Naive thymus-derived CD4-positive, alpha-beta T cell (primary cell): ENCODE measurements at places on chromosomes 6 and 20. TPM values are rescaled to one million over a fixed set of nuclear protein-coding genes. Genes with fewer than 3 reads are reported as not detected.

DNA sequence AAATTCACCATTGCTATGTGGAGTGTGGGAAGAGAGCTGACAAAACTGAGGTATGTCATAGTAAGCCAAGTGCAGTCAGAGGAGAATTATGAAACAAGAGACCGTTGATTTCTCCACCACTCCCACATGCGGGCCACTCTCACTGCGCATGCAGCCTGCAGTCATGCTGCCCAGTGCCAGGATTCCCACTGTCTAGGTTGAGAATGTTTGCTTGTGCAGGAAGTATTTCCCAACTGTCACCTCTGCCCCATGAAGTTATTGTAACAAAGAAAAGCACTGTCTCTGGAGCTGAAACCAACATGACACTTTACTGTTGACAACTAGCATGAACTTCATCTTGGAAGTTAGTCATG, 18.7 kb upstream of the SFT2D1 start:
- DNase-seq = no peak

MICB gene
- 12.6 TPM for total RNA-seq

DNA sequence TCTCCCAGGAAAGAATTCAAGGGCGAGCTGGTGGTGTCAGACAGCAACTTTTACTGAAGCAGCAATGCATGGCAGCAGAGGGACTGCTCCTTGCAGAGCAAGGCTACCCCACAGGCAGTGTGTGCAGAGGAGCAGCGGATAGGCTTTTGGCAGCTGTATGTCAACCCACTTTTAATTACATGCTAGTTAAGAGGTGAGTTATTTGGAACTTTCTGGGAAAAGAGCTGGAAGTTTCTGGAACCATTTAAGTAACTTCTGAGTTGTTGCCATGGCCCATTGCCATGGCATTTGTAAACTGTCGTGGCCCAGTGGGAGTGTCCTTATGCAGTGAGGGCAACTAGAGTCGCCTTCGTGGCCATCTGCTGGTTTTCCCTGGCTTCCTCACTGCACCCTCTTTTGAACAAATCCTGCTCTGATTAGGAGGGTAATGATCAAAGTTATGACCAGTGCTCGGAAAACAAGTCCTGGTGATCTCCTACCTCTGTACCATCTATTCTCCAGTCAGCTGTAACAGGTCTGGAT, 34.0 kb downstream of the BPIFB4 start:
- no peak for DNase-seq

- DNase-seq = no peak
These were observed 3.4 kb upstream of the HLA-A start for GRCh38 chr6:29938746-29939508.

DNA sequence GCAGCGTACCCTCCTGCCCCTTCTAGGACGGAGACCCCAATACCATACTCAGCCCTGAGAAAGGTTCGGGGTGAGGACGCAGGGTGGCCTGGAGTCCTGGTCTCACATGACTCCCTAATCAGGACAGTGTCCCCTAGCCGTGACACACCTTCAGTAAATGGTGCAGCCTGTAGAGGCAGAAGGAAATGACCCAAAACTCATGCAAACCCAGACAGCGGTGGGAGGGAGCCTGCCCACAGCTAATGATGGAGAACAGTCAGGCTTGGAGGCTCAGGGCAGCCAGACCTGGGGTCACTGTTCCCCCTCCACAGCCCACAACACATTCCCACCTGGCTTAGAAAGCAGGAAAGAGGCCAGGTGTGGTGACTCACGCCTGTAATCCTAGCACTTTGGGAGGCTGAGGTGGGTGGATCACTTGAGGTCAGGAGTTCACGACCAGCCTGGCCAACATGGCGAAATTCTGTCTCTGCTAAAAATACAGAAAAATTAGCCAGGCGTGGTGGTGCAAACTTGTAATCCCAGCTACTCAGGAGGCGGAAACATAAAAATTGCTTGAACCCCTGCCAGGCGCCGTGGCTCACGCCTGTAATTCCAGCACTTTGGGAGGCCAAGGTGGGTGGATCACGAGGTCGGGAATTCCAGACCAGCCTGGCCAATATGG, 8.8 kb upstream of the HMGA1 start:
- no peak for DNase-seq

DNA sequence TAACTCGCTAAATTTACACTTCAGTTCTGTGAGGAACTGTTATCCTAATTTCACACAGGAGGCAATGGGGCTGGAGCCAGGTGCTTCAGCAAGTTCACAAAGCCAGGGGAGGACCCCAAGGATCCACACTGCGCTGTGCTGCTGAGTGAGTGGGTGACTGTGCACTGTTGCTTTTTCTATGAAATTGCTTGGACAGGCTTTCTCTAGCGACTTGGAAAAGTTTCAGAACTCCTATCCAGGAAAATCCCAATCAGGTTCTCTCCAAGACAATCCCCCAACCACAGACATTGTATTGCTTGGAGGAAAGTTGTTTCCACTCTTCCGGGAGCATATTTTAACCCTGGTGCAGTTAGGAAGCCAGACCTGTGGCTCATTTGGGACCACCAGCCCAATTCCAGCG, 175.9 kb upstream of the CST7 start:
- DNase-seq = no peak

DNA sequence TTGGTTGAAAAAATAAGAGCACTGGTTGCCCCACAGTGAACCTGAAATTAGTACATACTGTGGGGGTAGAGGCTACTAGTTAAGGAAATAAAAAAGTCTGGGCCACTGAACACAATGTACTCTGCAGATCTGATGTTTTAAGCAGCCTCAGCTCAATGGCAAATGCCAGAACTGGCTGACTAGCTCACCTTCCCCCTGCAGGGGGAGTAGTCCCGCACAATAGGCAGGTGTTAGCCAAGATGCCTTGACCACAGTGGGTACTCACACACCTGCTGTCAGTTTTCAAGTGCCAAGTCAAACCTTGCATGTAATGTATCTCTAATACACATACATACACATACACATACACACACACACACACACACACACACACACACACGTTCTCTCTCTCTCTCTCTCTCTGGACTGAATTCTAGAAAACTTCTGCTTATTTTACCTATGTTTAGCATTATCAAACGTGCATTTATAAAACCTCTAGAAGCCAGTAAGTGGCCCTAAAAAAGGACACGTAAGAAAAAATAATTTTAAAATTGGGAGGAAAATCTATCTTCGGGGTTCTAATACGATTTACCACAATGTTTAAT, 36.1 kb downstream of the GMDS start:
- no peak for DNase-seq

DNA sequence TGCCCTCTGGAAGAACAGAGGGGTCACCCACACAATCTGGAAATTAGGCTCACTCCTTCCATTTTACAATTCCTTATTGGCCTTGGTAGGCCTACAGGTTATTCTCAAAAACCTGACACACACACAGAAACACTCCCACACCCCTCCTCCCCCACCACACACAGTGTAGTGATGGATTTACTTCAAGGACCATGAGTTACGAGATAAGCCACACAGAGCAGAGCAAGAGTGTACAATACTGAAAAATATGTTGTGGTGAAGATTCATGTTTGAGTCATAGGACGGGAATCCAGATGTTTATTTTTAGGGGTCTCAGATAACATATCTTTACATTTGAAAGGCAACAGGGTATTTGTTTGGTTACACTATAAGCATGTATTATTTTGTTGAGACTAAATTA, 291.9 kb downstream of the PLCB1 start:
- no peak for DNase-seq

- DNase-seq = no peak
These were observed 179.0 kb downstream of the BCAS1 start for GRCh38 chr20:53891306-53891894.

- no peak for DNase-seq
These were observed 115.8 kb downstream of the MRPL14 start for GRCh38 chr6:44011350-44011920.

DNA sequence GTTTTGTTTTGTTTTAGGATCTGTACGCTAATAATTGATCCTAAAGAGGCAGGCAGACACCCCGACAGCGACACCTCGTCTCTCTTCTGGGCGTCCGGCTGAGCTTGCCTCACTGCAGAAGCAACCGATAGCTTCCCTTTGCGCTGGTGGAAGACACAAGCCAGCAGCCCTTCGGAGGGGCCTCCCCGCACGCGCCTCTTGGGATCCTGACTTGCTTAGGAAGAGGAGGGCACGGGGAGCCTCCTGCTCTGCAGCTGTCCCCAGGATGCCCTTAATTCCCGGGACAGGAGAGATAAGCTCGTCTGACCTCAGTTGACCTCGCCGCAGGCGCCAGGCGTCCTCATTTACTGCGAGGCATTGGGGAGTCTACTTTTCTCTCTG, 94.0 kb downstream of the CD83 start:
- DNase-seq = no peak

GRCh38 chr6:1514078-1514477, 95.6 kb upstream of the FOXC1 start:
- no peak for DNase-seq

DNA sequence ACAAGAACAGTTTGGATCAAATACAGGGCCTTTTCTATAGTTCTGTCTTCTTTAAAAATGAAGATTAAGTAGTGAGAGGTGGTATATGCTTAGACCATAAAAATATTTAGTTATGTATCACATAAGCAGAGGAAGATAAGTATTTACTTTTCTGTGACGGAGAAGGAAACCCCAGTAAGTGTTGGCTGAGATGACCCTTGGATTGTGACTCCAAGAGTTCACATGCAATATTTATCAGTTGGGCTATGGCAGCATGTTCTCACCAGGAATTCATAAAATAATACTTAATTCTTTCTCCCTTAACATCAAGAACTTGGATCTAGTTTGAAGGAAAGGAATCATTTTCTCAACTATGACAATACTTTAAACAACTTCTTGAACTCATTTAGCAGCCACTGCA, 98.4 kb upstream of the TBX18 start:
- DNase-seq = no peak
